ENCODE measurements at places on chromosomes 7 and 10.

DNA sequence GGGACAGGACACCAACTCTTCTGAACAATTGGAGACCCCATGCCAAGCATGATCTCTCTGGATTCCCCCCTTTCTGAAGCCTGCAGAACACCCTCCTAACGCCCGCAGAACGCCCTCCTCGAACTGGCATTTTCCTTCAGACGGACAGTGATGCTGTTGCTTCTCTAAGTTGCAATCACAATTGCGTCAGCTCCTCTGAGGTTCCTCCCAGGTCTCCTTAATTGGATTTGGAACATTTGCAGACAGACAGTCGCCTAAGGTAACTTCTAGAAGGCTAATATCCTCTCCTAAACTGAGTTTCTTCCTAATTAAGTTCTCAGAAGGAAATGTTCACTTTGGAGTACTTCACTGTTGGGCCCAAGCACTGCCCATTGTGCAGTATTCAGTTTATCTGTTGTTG lies 20.5 kb upstream of the SERPINE1 start:
- no peak for DNase-seq

DNA sequence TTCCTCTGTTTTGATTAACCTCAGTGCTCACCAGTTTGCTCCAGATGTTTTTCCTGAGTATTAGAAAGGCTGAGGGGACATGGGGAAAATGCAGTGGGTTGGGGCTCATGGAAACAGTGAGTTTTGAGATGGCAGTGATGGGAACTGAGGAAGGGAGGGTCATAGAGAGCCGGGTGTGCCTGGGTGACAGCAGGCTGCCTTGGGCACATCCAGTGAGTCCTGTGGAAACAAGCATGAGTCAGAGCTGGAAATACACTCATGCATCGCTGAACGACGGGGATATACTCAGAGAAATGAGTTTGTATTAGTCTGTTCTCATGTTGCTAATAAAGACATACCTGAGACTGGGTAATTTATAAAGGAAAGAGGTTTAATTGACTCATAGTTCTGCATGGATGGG lies 202.2 kb downstream of the TMEM178B start:
- no peak for DNase-seq

DNA sequence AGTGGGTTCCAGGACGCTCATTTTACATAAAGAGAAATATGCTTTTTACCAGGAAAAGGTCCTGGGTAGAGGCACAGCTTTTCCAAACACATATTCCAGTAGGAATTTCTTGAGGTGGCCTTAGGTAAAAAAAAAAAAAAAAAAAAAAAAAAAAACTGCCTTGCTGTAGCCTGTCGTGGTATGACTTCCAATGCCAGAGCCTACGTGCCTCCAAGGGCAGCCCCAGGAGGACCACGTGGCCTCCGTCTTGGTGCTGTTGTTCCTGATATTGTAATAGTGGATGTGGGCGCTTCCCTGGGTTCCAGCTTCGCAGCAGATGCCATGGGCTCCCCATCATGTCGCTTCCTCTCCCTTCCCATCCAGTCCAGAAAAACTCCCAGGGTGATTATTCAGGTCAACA lies 49.3 kb downstream of the PRKAG2 start:
- DNase-seq: no peak

- DNase-seq: no peak
Observed at GRCh38 chr10:19941206-19941880, 125.1 kb downstream of the PLXDC2 start.

GRCh38 chr10:16907687-16908086 lies 90.5 kb upstream of the RSU1 start:
- no peak for DNase-seq

DNA sequence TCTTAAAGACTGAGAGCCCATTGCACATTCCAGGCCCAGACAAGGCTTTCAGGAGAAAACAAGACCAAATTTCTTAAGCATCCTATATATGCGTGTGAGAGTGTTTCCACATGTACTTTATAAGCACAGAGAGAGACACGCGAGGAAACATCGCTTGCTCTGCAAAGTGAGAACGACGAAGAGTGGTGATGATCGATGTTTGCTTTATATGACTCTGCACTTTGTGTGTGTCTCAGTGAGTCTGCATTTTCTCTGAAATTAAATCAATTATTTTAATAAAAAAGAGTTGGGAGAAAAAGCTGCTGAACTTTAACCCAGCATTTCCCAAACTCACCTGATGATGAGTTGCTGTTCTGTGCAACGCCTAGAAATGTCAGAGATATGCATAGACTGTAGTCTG lies 61.7 kb upstream of the ZMIZ1 start:
- DNase-seq: no peak

GRCh38 chr10:107083388-107084009 lies 81.0 kb downstream of the SORCS1 start:
- no peak for DNase-seq

GRCh38 chr10:5159126-5159525 lies 25.8 kb downstream of the AKR1C8 start:
- no peak for DNase-seq

GRCh38 chr10:116039612-116040011 lies 233.4 kb downstream of the GFRA1 start:
- DNase-seq: no peak

- peak; percentile 17 for DNase-seq
Observed at GRCh38 chr7:77570330-77571011, 33.4 kb downstream of the PTPN12 start.

DNA sequence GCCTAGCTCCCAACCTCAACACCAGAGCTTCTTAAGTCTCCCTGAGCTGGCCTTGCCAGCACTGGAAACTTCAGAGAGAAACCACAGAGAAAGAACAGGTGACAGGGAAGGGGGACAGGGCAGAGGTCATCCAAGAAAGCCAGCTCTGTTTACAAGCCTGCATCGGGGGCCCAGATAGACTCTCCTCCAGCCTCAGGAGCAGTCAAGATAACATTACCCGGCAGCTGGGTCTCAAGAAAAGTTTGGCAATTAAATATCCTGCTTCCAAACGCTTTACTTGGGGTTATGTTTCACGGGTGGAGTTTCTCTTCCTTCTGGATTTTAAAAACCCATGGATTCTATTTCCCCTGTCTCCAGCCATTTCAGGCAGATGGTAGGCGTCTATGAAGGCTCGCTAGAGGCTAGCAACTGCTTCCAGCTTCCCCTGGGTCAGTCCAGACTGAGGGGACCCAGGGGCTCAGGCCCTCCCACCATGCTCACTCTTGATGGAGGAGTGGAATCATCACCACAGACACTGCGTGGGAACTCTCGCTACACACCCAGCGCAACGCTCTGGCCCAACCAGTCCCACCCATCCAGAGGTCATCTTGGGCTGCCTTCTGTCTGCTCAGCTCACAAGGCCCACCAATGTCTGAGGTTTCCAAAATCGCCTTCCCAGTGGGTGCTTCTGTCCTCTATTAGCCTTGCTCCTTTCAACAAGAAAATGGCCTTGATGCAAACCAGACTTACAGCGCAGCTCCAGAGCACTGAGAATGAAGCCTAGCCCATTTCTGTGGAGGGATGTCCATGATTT lies 48.8 kb downstream of the SH3PXD2A start:
- no peak for DNase-seq

DNA sequence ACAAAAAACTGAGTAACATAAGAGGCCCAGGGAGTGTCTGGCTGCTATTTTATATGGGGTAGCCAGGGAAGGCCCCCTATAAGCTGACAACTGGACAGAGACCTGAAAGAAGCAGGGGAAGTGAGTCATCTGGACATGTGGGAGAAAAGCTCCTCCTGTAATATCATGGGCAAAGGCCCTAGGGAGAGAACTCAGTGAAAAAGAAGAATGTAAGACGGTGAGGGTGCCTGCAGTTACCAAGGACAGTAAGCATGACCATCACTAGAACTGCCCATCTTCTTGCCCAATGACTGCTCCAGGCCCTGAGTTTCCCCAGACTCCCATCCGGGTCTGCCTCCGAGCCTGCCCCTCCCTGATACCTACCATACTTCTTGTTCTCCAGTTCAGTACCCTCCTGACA lies 2.3 kb downstream of the ELMO1 start:
- DNase-seq: no peak

DNA sequence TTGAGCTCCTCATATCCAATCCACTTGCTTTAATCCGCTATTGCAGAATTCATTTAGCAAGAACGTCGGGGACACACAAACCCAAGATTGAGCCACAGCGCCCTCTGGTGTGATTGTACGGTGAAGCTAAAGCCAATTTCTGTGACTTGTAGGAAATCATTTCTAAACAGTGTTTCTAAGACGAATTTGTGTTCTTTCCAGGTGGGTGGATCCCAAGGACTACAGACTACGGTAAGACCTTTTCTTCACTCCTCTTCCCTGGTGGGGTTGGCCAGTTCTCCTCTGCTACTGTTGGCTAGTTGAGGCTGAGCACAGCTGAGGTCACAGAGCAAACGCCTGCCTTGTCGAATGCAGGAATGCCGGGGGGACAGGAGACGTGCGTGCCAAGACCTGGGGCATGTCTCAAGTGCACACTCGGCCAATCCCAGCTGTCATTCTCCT lies 5.2 kb downstream of the DMBT1 start:
- DNase-seq: peak; percentile 38

GRCh38 chr10:31602541-31603234 lies 283.7 kb downstream of the ZEB1 start:
- peak; percentile 33 for DNase-seq

DNA sequence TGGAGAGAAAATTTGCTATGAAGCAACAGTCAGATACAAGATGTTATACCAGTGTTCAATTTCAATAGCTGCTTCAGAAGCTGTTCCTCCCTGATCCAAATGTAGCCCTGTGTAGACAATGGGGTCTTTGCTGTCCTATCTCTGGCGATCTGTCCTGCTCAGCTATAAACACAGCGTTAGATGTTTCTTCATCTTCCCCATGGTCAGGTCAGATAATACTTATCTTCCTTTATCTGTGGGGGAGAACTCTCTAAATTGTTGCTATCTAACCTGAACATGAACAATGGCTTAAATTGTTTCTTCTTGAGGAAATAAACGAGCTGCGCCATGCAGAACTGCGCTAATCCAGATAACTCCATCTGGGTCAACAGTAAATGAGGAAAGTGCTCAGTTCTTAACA lies 15.6 kb upstream of the KIAA1217 start:
- no peak for DNase-seq

DNA sequence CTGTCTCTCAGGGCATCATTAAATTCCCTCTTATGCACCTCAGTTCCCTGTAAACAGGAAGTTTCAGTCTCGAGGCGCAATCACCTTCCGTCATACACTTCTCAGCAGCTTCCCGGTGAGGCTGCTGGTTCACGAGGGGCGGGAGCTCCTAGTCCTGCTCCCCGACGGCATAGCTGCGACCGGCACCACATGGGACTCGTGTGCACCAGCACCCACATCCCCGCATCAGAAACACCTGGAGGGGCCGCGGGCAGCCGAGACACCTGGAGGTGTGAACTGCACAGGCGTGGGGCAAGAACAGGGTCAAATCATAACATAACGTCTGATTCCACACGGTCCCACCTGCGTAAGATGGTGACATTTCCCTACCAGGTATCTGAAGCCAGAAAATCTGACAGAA lies 52.7 kb downstream of the DIP2C start:
- no peak for DNase-seq

- DNase-seq: no peak
Observed at GRCh38 chr7:84532196-84532595, 337.6 kb upstream of the SEMA3A start.

- no peak for DNase-seq
Observed at GRCh38 chr7:152462995-152463708, 27.3 kb upstream of the KMT2C start.

DNA sequence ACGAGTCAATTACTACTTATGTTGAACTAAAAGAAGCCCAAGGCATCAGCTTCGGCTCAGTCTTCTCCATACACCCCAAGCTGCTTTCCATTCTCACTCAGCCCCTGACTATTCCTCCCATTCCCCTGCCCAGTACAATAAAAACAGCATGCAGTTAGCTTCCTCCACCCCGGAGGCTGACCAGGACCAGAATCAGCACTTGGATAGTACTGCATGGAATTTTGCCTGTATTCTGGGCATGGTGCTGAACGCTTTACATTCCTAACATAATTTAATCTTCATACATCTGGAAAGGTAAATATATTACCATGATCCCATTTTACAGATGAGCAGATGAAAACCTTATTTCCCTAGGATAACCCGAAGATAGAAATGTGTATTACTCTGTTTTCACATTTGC lies 7.5 kb upstream of the PODXL start:
- no peak for DNase-seq

DNA sequence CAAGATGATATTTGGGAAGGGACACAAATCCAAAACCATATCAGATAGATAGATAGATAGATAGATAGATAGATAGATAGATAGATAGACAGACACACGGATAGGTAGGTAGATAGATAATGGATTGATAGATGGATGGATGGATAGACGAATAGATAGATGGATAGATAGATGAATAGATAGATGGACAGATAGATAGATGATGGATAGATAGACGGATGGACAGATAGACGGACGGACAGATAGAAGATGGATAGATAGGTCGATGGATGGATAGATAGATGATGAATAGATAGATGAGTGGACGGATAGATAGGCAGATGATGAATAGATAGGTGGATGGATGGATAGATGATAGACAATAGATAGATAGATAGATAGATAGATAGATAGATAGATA lies 39.8 kb downstream of the NPTX2 start:
- no peak for DNase-seq

DNA sequence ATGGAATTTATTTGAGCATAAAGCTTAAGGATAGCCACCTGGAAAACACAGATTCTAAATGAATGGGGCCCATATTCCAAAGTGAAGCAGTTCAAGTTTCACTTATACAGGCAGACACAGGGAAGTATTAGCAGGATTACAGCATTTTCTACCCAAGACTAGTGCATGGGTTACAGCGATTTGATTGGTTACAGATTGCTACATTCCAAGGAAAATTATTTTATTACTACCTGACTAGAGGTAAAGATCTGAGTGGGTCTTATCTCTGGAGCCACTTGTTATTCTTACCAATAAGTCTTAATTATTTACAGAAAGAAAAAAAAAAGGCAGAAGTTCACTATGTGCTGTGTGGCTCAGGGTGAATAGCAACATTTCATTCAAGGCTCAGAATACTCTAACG lies 87.4 kb upstream of the ITGB1 start:
- DNase-seq: no peak

DNA sequence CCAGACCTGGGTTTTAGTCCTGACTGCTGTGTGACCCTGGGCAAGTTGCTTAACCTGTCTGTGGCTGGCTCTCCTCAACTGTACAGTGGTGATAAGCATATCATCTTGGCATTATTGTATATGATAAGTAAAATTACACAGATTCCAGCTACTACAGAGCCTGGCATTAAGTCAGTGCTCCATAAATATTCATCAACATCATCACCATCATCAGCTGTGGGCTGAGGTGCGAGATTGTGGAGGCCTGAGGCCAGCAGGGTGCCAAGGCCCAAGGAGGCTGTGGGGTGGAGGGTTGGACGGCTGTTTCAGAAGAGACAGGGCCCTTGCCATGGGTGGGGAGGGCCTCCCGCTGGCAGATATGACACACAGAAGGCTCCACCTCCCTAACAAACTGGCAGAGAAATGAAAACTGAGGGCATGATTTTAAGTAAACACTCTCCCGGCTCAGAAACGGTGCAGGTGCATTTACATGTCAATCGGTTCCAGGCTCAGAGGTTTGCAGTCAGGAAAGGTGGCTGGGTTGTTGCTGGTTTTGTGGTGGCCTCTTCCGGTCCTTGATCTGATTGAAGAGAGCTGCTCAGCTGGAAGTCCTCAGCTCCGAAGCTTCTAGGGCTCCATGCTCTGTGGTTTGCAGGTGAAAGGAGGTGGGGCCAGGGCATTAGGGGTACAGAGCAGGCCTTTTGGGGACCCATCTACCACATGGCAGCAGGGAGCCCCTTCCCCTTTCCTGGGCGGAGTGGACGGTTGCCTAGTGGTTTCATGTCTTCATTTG lies 10.2 kb downstream of the CRYGN start:
- no peak for DNase-seq

GRCh38 chr7:4048336-4048735 lies 633.8 kb upstream of the FOXK1 start:
- no peak for DNase-seq

GRCh38 chr10:16847644-16848043 lies 30.4 kb upstream of the RSU1 start:
- DNase-seq: no peak

All from HS-27A (cell line).